ENCODE measurements at places on chromosomes 6 and 20. TPM values are rescaled to one million over a fixed set of nuclear protein-coding genes. Genes with fewer than 3 reads are reported as not detected.
A peak's percentile ranks its signal among the peaks of the same experiment; 100 is the strongest.

GRCh38 chr6:52482903-52483670, 62.9 kb downstream of the EFHC1 start:
- H3K27ac ChIP-seq: no peak overlapping the region
- H3K36me3 ChIP-seq: no peaks in the 10 kb centered on the region
- no peaks in the 10 kb centered on the region for H3K27me3 ChIP-seq
- H3K4me3 ChIP-seq: no peak overlapping the region
- H3K4me1 ChIP-seq: no peaks in the 10 kb centered on the region

DNA sequence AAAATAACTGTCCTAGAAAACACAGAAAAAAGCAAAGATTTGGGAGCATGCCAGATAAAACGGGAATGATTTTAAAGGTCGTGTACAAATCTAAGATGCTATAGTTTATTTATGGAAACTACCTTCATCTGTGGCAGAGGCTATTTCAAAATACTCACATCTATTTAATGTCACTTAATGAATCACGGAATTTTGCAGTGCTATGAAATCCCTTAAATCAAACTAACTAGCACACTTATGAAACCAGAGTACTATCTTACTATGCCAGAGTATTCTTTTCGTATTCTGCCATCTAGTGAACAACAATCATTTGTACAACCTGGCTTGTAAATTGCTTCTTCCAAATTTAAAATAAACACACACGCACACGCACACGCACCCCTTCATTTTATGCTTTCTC, 77.9 kb upstream of the BMP5 start:
- no peak for DNase-seq
- no peak overlapping the region for H3K4me3 ChIP-seq
- H3K27ac ChIP-seq: no peak overlapping the region
- no peaks in the 10 kb centered on the region for H3K4me1 ChIP-seq
- H3K36me3 ChIP-seq: no peaks in the 10 kb centered on the region

DNA sequence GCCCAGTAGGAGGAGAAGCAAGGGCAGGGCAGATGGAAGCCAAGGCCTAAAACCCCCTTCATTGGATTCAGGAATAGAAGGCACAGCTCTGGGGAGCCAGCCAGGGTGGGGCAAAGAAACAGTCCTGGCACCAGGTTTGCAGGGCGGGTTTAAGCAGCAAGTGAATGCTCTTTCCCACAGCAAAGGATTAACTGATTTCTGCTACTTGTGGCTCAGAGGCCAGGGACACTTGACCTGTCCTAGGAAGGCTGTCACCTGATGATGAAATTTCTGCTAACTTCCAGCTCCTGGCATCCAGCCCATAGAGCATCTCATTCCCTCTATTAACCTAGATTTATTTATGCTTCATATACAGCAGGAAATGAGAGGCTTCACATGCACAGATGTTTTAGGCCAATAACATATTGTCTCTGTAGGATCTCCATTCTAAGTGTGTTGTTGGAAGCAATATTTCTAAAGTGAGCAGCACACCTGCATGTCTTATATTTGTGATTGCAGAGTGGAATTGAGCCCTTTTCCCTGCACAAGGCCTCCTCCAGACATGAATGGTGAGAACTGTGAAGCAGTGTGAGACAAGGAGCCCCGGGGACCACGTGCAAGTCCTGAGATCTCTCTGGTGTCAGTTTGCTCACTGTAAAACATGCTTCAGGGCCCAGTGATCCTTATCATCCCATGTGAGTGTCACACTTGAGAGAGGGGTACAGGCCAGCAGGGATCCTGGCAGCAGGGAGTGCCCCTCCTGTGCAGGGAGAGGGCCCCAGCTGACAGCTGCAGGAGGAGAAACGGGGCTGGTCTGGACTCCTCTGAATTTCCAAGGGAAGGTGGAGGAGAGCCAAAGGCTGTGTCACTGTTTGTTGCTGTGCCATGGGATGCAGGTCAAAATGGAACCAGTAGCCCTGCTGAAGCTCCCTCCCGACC, 41.1 kb upstream of the CST5 start:
- no peak for DNase-seq
- no peak overlapping the region for H3K4me3 ChIP-seq
- no peaks in the 10 kb centered on the region for H3K27me3 ChIP-seq
- no peaks in the 10 kb centered on the region for H3K36me3 ChIP-seq
- peak overlapping the region; percentile 49 for H3K27ac ChIP-seq

DNA sequence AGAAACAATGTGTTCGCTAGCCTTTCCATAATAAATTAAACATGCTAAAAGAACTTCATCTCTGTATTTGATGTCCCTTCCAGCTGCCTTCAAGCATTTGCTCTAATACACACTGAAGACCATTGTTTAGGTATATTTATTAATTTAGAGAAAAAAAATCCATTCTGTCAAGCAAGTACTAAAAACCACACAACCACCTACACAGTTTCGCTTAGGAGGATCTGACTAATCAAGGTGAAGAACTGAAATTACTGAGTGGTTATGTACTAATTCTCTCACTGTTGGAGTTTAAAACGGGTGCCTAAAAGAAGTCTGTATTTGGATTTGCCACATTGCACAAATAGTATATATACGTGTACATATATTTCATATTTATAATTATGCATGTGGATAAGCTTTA, 58.9 kb downstream of the GMDS start:
- no peak overlapping the region for H3K27ac ChIP-seq
- no peaks in the 10 kb centered on the region for H3K4me1 ChIP-seq
- H3K4me3 ChIP-seq: no peak overlapping the region
- no peaks in the 10 kb centered on the region for H3K36me3 ChIP-seq

GRCh38 chr6:34665019-34665418, 31.5 kb downstream of the ILRUN start:
- H3K27ac ChIP-seq: no peak overlapping the region
- H3K4me3 ChIP-seq: no peak overlapping the region
- DNase-seq: no peak
- H3K4me1 ChIP-seq: peaks cover 20% of the 10 kb centered on the region

DNA sequence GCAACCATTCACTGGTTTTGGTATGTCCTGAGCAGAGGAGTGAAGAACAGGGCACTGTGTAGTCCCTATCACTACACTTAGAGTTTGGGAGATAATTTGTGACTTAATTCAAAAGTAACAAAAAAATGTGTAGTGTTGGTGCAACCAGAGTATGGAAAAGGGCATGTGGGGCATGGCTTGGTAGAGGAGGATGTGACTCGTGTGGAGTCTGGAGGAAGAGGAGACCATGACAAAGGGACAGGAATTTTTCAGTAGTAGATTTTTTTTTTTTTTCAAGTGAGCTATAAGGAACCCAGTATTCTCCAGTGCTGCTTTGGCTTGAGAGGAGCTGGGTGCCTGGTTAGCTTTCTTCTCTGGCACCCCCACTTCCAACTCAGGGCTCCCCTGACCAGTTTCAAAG, 5.1 kb downstream of the MTRES1 start:
- H3K4me1 ChIP-seq: peaks cover 22% of the 10 kb centered on the region
- DNase-seq: no peak
- H3K36me3 ChIP-seq: peaks cover 2% of the 10 kb centered on the region
- no peak overlapping the region for H3K27ac ChIP-seq

GRCh38 chr6:57209030-57209429, 13.1 kb downstream of the RAB23 start:
- no peak overlapping the region for H3K4me3 ChIP-seq
- H3K27me3 ChIP-seq: no peaks in the 10 kb centered on the region
- no peaks in the 10 kb centered on the region for H3K36me3 ChIP-seq
- no peak overlapping the region for H3K27ac ChIP-seq
- DNase-seq: no peak

The POM121L2 gene
- total RNA-seq: not detected

All from CD4-positive, alpha-beta T cell (primary cell).